Stomach (tissue), 19 donors: ENCODE measurements at places on chromosomes 5 and 9. TPM values are rescaled to one million over a fixed set of nuclear protein-coding genes. Genes with fewer than 3 reads are reported as not detected.

- no peak for DNase-seq
These were observed 15.7 kb downstream of the TMEM171 start for GRCh38 chr5:73136055-73136562.

- DNase-seq, result no peak
These were observed at the start of gene AGXT2 for GRCh38 chr5:35047785-35048404. Gene AGXT2 (minus strand): TSS chr5:35047949. CDS start chr5:35047892, 57 bp downstream.

Gene PBX3
- 16.9 TPM for total RNA-seq

DNA sequence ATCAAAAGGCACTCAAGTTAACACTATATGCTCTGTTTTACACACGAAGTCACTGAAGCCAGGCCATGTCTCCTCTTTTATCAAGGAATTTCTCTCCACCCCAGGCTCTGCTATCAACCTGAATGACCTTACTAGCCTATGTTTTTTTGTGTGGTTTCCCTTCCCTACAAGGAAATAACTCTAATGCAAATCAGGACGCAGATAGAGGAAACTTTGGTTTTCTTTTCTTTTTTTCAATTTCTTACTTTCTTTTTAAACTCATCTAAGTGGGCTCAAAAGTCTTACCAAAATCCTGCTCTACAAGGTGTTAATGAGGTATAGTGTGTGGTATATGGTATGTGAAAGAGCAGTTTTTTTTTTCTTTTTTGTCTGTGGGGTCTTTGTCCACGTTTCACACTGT lies 5.5 kb upstream of the SLC46A2 start:
- DNase-seq, result no peak

DNA sequence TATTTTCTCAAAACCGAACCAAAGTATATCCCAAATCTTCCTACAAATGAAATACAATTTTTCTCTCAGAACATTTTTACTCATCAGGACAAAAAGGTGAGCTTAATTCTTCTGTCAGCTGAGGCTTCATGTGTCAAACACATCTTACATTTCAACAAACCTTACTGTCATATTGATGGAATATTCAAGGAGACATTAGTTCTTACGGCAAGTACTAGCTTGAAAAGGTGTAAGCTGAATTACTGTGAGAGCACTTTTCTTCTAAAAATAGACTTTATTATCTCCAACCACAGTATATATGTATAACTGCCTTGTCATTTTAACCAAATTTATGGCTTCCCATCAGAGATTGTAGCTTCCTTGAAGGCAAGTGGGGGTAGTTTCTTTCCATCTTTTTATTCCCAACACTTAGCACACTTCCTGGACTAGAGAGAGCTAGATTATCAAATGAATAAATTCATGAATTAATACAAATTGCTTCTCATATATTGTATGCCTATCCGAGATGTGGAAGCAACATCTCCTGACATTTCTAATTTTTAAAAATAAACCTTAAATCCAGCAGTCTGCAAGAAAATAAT lies 822.7 kb upstream of the DMAC1 start:
- no peak for DNase-seq

DNA sequence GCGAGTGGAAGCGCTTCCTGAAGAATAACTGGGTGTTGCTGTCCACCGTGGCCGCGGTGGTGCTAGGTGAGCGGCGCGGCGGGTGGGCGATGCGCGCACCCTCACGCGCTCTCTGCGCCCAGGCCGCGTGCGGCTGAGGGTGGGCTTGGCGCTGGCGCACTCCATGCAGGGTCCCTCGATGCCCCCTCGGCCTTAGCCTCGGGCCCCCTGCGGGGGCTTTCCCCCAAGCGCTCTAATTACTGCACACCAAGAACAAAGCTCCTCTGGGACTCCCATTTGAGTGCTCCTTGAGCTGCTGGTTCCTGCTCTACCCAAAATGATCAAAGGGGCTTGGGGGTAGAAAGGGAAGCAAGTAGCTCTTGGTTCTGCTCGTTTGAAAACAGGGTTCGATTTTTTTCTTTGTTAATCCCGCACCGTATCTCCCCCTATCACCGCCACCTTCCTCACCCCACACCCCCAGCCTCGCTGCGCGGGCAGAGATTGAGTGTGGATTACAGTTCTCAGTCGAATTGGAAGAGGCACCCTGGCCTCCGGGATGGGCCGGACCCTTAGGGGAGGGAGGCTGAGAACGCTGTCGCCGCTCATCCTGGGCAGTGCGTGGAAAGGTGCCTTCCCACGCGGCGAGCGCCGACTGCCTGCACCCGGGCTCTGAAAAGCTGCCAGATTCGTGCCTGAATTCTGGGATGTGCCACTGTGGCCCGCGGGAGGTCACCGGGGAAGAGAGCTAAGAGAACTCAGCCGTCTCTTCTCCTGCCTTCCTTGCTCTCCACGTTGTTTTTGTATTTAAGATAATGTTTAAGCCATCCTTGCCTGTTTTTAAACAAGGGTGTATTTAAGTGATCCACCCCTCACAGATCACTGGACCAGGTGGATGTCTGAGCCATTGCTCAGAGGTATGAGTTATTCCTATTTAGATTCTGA lies 697 bp downstream of the SLC1A1 start:
- no peak for DNase-seq

DNA sequence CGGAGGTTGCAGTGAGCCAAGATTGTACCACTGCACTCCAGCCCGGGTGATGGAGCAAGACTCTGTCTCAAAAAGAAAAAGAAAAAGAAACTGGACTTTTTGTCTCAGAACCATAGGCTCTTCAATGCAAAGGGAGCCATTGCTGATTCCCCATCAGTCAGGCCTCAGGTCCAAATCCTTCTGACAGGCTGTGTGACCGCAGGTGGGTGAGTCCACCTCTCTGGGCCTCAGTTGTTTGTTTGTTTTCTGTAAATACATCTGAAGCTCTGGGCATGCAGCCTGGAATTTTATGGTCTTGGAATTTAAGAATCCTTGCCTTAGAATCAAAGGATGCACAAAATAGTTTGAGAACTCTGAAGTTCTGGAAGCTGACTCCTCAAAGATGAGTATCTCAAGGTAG lies 21.1 kb upstream of the TOR2A start:
- no peak for DNase-seq

Gene TAF11L10
- not detected for total RNA-seq

DNA sequence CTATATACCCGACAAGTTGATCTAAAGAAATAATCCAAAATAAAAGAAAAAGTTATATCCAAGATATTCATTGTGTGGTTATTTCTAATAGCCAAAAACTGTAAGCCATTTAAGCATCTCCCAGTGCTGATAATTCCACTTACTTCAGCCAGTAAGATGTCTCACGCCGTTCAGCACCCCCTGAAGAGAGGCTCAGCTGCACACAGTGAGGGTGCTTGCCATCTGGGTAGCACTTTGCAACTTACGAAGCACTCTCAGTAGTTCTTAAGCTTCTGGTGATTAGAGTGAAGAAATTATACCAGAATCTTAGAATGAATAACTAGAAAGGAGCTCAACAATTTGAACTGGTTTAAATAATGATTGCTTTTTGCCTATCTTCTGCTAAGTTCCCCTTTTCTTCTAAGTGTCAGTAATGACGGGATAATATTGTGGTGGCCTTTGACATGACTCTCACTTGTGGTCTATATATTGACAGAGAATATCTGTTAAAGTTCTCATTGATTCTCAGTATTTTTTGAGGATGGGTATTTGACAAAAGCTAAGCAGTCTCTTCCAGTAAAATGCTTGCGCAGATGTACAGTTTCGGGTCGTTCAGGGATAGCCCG lies 26.2 kb upstream of the LTC4S start:
- no peak for DNase-seq

DNA sequence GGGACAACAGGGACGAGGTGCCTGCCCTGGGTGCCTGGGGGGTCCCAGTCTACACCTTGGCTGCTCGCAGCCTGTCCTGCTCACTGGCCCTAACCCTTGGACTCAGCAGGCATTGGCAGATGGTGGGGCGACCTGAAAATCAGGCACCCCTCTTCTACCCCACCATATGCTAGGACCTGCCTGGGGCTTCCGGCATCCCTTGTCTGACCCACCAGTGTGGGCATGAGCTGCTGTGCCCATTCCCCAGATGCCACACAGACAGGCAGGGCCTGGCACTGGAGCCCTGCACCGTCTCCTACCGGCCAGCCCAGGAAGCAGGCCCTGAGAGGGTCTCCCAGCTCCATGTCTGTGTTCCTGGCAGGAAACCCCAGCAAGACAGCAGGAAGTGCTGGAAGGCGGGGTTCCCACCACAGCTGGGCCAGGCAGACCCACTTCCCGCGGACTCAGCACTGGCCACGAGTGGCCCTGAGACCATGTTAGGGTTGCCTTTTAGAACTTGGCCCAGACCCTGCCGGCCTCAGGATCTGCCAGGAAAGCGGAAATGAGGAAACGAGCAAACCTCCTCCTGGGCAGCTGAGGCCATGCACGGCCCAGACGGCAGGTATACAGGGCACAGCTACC lies 3.1 kb downstream of the NINJ1 start:
- no peak for DNase-seq

DNA sequence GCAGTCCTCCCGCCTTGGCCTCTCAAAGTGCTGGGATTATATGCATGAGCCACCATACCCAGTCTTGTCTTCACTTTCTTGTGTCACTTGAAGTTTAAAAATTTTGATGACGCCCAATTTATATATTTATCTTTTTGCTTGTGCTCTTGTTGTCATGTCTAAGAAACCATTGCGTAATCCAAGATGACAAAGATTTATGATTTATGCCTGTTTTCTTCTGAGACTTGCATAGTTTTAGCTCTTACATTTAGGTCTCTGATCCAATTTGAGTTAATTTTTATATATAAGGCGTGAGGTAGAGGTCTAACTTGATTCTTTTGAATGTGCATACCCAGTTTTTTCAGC lies 18.6 kb downstream of the ANKHD1 start:
- DNase-seq, result no peak

- DNase-seq, result peak; percentile 61
These were observed 42.6 kb downstream of the NACC2 start for GRCh38 chr9:136052472-136052880.

DNA sequence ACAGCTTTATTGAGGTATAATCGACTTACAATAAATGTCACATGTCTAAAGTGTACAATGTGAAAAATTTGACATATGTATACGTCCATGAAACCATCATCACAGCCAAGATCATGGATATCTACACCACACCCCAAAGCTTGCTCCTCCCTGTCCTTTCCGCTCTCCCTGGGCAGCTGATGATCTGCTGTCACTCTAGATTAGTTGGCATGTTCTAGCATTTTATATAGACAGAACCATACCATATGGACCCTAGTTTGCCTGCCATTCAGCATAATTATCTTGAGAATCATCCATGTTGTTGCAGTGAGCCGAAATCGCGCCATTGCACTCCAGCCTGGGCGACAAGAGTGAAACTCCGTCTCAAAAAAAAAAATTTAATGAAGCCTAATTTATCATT lies 42.5 kb downstream of the ERGIC1 start:
- DNase-seq, result no peak

- no peak for DNase-seq
These were observed 11.1 kb downstream of the CAMSAP1 start for GRCh38 chr9:135896205-135896604.

GRCh38 chr5:367358-368130 lies 46.0 kb downstream of the AHRR start:
- no peak for DNase-seq

GRCh38 chr5:10111571-10111970 lies 138.1 kb downstream of the ATPSCKMT start:
- DNase-seq, result peak; percentile 39

DNA sequence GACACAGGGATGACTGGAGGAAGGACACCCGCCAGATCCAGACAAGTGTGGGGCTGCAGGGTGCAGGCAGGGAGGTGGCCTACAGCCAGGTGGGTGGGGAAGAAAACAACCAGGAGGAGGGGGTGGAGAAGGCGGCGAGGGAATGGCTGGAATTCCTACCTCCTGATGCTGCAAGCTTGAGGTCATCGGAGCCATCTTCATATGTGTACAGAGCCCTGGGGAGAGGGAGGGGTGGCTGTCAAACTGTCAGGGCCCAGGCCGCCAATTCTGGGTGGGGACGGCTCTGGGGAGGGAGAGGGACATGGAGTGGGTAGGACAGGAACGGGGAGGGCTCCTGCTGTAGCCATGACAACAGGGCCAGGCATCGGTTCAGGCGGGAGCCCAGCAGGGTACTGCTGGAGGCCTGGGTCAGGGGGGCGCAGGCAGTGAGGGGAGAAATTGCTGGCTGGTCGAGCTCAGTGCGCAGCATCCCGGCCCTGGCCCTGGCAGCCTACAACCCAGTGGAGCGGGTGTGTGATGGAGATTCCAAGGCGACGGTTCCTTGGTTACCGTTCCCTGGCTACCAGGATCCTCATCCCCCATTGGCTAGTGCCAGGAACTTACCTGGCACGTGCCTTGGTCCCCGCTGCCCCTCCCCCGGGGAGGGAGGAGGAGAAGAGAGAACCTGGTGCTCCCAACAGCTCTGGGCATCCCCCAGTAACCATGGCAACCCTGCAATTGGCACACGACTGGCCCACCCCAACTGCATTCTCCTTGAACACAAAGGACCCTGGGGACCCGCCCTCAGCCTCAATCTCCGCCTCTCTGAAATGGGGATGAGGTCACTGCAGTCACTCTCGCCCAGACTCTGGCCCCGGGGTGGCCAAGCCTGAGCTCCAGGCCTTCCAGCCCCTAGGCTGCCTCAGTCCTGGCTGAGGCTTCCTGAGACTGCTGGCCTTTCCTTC lies 4.5 kb downstream of the DBN1 start:
- peak; percentile 60 for DNase-seq

Gene ALDH1A1
- 187 TPM for total RNA-seq

Gene CDC25C
- total RNA-seq, result 4.1 TPM

DNA sequence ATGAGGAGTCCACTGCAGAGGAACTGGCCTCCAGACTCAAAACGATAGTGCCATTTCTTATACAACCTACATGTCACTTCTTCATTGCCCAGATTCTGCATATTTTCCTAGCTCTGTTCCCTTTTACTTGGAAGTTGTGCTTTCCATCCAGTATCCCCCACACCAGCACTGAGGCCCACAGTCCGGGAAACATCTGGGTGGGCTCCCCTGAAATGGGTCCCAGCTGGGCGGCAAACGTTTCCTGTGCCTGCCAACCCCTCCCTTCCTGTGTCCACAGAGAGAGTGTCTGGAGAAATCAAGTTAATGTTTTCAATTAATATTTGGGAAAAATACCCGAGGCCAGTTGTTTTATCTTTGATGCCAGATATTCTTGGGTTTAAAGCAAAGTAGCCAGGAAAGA lies 111.8 kb downstream of the COL23A1 start:
- DNase-seq, result no peak

GRCh38 chr9:137339045-137339907 lies 37.2 kb upstream of the NRARP start:
- no peak for DNase-seq

DNA sequence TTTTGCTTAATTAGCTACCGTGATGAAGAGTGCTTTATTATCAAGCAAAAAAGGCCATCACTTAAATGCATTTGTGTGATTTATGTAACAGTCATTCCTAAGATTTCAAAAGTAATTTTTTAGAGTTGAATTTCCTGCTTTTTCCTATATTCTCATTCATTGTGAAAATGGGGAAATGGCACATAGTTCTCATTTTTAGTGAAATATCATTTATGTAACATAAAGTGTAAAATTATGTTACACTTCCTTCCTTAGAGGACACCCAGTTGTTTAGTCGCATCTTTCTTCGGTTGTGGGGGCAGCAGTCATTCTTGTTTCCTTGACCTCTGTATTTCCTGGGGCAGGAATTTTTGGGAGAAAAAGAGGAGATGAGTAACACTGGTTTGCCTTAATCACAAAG lies 142.8 kb downstream of the MAST4 start:
- DNase-seq, result no peak

Gene KCNV2
- total RNA-seq, result not detected

GRCh38 chr5:152439791-152440190 lies 34.7 kb upstream of the NMUR2 start:
- DNase-seq, result no peak

Gene FOXD4L6
- total RNA-seq, result not detected
